G401 (cell line): ENCODE measurements at places on chromosomes 3 and 15.

DNA sequence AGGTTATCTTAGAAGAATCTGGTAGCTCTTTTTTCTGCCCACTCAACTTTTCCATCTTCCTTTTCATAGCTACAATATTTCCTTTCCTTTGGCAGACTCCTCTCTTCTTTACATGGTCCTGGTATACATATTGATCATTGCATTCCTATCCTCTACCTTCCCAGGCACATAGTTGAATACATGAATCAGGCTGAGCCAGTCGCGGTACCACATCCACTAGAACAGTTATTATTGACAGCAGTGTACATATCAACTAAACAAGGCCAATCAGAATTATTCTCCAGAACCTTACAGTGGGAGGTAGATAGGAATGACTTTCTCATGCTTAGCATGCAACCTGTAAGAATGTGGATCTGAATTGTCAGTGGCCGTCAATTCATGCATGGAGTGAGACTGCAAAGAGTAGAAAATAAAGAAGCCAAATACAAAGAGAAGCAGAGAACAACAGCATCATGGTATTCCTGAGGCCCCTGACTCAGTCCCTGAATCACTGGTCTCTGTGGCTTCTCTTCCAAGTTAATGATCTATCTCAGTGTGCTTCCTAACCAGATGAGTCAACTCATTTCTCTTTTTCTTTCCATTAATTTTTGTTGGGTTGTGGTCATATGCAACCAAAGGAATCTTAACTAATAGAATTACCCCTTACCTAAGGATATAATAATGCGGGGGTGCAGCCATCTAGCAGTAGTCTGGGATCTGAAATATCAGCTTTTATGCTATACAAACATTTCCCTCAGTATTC is 60.9 kb upstream of the DCBLD2 start:
- no peak for DNase-seq

DNA sequence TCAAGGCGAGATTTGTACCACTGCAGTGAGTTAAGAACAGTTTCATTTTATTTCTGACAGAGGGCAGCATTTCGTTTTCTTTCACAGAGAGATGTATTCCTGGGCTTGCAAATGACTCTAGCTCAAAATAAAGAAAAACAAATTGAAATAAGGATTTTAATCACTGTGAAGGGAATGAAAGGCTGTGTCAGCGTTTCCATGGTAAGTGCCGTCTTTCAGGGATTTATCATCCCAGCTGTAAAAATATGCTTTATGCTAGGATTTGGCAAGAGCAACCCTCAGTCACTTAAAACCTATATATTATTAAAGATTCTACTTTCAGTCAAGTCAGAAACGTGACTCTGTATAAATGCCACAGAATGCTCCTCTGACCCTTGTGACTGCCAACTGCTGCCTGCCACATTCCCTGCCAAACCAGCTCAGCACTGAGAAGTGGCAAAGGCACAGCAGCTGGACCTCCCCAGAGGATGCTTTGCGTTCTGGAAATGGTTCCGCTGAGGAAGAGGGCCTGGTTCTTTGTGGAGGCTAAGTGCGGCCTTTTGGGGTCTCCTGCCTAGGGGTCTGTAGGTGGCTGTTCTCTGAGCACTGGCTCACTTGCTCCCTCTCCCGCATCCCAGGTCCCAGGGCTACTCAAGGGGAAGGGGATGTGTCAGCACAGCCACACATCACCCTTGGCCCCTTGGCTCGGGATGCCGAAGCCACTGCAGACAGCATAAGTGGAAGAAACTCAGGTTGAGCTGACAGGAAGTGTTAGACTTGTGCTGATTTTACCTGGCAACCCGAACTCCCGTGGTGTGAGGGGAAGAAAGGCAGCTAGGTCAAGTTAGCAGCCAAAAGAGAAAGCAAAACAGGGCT is 56.6 kb upstream of the POMGNT2 start:
- peak; percentile 89 for DNase-seq

- peak; percentile 55 for DNase-seq
Observed at GRCh38 chr3:114420072-114420471, 126.2 kb downstream of the TIGIT start.

GRCh38 chr15:60004846-60005351 is 788 bp downstream of the FOXB1 start:
- DNase-seq: peak; percentile 18

DNA sequence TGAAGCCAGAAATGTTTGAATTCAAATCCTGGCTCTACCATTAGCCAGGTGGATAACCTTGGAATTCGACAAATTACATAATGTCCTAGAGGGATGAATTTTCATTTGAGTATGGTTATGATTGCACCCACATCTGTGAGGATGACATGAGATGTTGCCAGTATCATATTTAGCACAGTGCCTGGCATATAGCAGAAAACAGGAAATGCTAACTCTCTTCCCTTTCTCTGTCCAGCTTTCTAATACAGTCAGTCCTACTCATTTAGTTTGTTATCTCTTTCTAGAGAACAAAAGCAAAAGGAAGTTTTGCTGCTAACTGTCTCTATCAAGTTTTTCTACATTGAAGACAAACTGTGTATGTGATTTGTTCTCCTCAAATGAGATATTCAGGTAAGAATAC is 231.7 kb downstream of the CPNE4 start:
- DNase-seq: no peak

DNA sequence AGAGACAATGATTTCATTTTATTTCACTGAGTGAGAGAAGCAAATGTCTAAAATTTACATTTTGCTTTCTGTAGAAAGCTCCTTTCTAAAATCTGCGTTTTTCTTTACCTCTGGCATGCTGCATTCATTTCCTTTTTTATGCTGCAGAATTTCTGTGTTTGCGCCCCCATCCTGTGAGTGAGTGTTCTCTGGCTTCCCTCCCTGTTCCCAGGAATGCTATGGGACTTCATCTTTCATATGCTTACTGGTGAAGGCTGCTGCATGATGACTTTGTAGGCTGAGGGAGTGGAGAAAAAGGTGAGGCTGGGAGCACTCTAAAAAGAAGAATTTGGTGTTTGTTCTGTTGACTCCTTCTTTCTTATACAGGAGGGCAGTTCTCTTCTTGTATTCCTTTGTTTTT is 7.7 kb upstream of the TMC3 start:
- DNase-seq: no peak

GRCh38 chr15:72968531-72968922 is 83.7 kb upstream of the NEO1 start:
- no peak for DNase-seq

- DNase-seq: no peak
Observed at GRCh38 chr3:120892921-120893320, 15.1 kb upstream of the STXBP5L start.

GRCh38 chr3:196778755-196779154 is 39.1 kb downstream of the PAK2 start:
- no peak for DNase-seq

DNA sequence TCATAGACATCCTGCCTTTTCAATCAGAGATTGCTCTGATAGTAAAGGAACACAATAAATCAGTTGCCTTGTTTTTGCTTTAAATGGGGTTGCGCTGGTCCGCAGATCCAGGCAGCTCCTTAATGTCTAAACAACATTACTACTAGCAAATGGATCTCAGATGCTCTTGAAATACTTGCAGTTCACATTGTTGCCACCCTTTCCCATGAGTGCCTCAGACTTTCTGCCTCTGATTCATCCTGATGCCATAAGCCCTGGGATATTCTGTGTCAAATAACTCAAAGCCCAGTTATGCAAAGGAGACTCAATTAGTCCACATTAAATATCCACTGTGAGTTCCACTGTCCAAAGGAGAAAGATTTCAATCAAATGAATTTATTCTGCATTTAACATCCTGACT is 196.7 kb downstream of the PLCH1 start:
- no peak for DNase-seq

GRCh38 chr15:53808058-53808706 is 48.7 kb upstream of the WDR72 start:
- peak; percentile 45 for DNase-seq

- DNase-seq: peak; percentile 61
Observed at GRCh38 chr3:150899141-150899540, 6.1 kb downstream of the MINDY4B start.

GRCh38 chr3:43309372-43310305 is 23.3 kb downstream of the SNRK start:
- DNase-seq: no peak

GRCh38 chr15:33551860-33552259 is 241.1 kb downstream of the RYR3 start:
- DNase-seq: peak; percentile 2

DNA sequence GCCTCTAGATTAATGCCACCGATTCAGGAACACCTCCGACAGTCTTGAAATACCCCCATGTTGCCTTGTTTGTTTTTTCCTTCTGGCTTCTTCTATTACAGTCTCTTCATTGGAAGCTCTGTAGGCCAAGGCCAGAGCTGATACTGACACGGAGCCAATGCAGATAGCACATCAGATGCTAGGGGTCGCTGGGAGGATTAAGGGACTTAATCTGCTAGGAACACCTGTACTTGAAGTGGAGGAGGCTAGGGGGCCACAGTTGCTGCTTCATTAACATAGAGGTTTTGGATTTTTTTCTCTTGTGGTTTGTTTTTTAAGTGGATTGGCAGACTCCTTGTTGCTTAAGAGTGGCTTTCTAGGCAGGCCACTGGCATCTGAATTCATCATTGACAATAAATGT is 49.6 kb downstream of the PARP14 start:
- no peak for DNase-seq

DNA sequence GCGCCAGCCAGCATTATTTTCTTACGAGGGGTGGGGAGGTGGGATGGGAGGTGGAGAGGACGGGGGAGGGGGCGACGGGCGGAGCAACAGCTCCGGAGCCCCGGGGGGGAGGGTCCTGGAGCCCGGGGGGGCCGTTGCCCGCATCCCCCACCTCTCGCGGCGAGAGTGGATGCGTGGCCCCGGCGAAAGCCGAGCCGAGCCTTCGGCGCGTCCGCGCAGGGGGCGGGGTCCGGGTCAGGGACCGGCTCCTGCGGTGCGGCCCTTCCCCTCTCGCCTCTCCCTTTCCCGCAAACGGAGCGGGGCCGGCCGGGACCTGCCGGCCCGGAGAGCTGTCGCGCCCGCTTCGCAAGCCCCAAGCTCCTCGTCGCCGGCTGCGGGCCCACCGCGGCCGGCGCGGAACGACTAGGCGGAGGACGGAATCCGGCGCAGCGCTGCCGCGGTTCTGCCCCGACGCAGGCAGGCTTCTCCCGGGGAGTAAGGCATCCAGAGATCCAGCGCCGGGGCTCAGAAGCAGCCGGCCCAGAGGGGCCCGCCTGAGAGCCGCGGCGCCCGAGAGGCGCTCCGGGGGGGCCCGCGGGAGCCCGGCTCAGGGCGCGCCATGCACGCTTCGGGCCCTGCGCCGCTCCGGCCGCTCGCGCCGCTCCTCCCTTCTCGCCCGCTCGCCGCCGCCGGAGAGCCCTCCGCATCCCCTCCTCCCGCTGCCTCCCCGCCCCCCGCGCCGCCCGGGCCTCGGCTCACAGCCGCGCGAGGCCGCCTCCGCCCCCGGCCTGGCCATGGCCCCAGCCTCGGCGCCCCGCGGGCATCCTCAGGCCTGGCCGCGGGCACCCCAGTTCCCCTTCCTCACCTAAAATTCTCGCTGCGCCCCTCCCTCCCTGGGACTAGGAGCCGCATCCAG is 459 bp upstream of the ADCY5 start:
- peak; percentile 24 for DNase-seq

DNA sequence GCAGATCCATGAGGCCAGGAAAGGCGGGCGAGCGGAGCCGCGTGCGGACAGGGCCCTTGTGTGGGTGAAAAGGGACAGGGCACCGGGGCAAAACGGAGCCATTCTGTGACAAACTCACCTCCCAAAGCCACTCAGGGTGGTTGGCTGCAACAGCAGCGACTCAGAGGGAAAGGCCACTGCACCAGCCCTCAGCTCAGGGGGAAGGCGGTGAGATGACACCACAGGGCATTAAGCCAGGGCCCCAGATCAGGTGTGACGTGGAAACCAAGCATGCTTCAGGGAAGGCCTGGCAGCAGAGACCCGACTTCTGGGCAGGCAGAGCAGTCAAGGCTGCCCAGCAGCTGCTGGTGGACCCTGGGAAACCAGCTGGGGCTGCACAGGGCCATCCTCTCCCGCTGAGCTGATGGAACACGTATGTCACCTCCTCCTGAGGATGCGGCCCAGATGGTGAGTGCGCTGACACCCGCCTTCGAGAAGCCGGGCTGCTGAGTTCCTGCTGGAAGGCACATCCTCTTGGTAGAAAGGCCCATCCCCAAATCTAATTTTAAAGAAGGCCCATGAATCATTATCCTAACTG is 82.3 kb downstream of the CHSY1 start:
- no peak for DNase-seq

GRCh38 chr15:26392956-26393355 is 379.9 kb downstream of the GABRB3 start:
- no peak for DNase-seq

GRCh38 chr15:64635499-64636495 is 139.6 kb downstream of the RBPMS2 start:
- peak; percentile 48 for DNase-seq

DNA sequence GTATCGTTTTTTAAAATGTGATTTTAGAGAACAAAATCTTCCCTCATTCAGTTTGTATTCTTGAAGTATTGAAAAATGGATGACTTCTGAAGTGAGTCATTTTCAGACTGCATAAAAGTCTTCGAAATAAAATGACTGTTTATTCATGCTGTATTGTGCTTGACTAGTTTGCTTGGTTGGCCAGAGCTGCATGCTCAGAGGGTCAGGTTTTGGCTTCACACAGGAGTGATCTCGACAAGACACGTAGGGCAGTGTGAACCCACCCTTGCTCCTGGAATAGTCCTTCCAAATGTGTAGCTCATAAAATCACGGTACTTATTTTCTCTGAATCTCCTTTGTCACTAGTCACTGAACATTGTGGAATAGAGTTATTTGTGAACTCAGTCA is 73.3 kb downstream of the FNDC3B start:
- no peak for DNase-seq

DNA sequence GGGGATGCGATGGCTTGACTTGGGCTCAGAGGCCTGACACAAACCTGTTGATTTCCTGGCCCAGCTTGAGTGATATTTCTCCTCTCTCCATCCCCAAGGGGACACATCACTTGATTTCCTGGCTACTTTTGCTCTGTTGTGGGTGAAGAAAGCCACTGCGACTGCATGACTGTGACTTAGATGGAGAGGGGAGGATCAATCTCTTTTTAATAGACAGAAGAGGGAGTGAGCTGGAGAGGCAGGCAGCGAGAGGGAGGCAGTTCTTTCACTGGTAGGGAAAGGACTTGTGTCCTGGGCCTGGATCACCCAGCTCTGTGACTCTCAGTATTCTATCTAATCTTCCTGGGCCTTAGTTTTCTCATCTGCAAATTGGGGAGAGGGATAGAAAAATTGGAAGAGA is 189.8 kb upstream of the RGMA start:
- DNase-seq: no peak

DNA sequence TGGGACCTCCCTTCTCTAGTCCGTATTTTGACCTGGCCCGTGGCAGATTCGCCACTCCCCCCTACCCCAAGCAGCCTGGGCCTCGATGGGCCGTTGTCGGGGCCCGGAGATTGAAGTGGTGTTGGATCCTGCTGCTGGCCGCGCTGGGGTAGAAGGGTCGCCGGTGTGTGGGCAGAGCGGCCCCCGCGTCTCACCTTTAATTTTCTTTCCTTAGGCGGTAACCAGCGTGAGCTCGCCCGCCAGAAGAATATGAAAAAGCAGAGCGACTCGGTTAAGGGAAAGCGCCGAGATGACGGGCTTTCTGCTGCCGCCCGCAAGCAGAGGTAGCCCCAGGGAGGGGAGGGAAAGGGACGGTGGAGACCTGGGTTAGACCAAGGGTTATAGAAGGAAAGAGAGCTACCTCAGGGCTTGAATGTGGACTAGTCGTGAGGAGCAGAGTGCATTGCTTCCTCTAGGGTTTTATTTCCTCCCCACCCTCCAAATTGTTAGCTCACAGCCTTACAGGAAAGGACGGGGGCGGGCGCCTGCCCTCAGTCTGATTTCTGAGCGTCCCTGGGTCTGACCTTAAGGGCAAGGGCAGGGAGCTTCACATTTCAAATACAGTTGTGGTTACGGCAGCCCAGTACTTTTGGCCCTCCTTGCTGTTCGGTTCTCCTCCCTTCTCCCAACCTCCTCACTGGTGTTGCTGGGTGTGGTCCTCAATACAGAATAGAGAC is 799 bp downstream of the SERF2 start:
- DNase-seq: no peak
